ENCODE measurements at places on chromosomes 2 and 18. TPM values are rescaled to one million over a fixed set of nuclear protein-coding genes. Genes with fewer than 3 reads are reported as not detected.

DNA sequence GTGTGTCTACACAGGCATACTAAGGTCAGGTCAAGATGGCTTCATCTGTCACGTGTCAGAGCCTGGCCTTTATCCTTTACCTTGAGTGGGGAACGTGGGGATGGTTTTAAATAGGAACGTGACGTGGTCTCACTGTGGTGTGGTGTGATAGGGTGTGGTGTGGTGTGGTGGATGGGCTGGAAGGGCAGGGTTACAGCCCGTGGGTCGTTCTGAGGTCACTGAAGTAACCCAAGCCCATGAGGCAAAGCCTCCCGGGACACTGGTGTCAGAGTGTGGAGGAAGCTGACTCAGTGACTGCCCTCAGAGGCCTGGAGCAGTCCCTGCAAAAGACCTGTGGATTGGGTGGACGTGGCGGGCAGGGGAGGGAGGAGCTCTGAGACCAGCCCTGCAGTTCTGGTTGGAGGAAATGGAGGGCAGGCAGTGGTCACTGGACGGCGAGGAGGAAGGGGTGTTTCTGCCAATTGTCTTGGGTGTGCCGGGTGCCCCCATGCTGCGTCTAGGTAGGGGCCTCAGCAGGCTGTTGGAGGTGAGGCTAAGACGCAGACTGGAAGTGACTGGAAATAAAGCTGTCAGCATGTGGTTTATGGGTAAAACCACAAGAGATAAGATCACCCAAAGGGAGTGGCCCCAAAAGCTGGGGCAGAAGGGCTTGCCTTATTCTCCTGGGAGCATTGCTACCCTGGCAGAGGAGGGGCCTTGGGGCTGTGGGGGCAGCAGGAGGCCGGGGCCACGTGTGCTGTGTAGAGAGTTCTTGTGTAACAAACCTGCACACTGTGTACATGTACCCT is 84.8 kb downstream of the SH3RF3 start:
- H3K4me3 ChIP-seq = no peak overlapping the region
- no peak overlapping the region for H3K27ac ChIP-seq
- no peaks in the 10 kb centered on the region for H3K4me1 ChIP-seq
- no peaks in the 10 kb centered on the region for H3K27me3 ChIP-seq
- DNase-seq = no peak

GRCh38 chr2:80510716-80511115 is 206.2 kb upstream of the LRRTM1 start:
- H3K27ac ChIP-seq = no peak overlapping the region
- no peak overlapping the region for H3K4me3 ChIP-seq
- H3K36me3 ChIP-seq = no peaks in the 10 kb centered on the region
- no peak for DNase-seq
- no peaks in the 10 kb centered on the region for H3K27me3 ChIP-seq

GRCh38 chr2:116717832-116718231 is 1096.7 kb upstream of the DDX18 start:
- H3K4me3 ChIP-seq = no peak overlapping the region
- no peaks in the 10 kb centered on the region for H3K4me1 ChIP-seq
- no peaks in the 10 kb centered on the region for H3K27me3 ChIP-seq
- no peak for DNase-seq
- no peak overlapping the region for H3K27ac ChIP-seq
- H3K36me3 ChIP-seq = no peaks in the 10 kb centered on the region

GRCh38 chr18:3447068-3447894 is 2.7 kb upstream of the TGIF1 start:
- H3K27ac ChIP-seq = peak overlapping the region; percentile 99
- H3K27me3 ChIP-seq = no peaks in the 10 kb centered on the region
- H3K4me1 ChIP-seq = peaks cover 6% of the 10 kb centered on the region
- peak; percentile 57 for DNase-seq
- no peaks in the 10 kb centered on the region for H3K36me3 ChIP-seq
- H3K4me3 ChIP-seq = peak overlapping the region; percentile 79

- H3K27me3 ChIP-seq = no peaks in the 10 kb centered on the region
- no peak overlapping the region for H3K27ac ChIP-seq
- H3K4me3 ChIP-seq = no peak overlapping the region
- no peaks in the 10 kb centered on the region for H3K4me1 ChIP-seq
- DNase-seq = no peak
These were observed 41.9 kb downstream of the TMEM247 start for GRCh38 chr2:46521215-46521683.

DNA sequence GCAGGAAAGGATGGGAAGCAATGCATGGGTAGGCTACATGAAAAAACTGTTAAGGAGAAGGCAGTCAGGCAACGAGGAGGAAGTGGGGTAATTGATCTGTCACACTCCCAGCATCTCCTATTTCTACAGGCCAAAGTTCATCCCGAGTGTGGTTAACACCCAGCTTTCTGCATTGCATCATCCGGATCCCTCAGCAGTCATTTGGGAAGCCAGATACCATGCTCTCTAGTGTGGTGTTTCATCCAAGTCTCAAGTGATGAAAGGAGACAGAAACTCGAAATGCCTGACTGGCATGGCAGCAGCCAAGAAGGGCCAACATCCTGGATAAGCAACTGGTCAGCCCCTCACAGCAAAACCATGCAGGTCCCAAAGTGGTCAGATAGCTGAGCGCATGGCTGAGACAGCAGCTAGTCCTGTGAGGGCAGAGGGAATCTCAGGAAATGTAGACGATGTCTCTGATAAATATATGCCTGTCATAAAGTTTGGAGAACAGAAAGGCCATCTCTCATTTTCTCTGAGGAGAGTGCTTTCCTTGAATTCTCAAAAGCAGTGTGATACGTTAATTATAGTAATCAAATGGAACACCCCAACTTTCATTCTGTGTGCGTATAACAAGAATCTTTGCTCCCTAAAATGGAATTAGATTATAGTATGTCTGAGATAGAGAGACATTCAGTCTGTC is 24.8 kb upstream of the HNRNPA3 start:
- peaks cover 15% of the 10 kb centered on the region for H3K4me1 ChIP-seq
- no peak overlapping the region for H3K4me3 ChIP-seq
- peak; percentile 29 for DNase-seq
- no peaks in the 10 kb centered on the region for H3K36me3 ChIP-seq
- no peaks in the 10 kb centered on the region for H3K27me3 ChIP-seq
- H3K27ac ChIP-seq = peak overlapping the region; percentile 34

GRCh38 chr2:142989273-142990204 is 112.1 kb downstream of the KYNU start:
- DNase-seq = no peak
- H3K36me3 ChIP-seq = peaks cover 8% of the 10 kb centered on the region
- H3K27ac ChIP-seq = no peak overlapping the region
- H3K4me1 ChIP-seq = no peaks in the 10 kb centered on the region

GRCh38 chr2:25311865-25312575 is 29.7 kb downstream of the DNMT3A start:
- peaks cover 25% of the 10 kb centered on the region for H3K4me1 ChIP-seq
- no peak overlapping the region for H3K27ac ChIP-seq
- no peak overlapping the region for H3K4me3 ChIP-seq
- no peaks in the 10 kb centered on the region for H3K27me3 ChIP-seq

- H3K36me3 ChIP-seq = no peaks in the 10 kb centered on the region
- DNase-seq = no peak
- H3K27ac ChIP-seq = no peak within 1 kb of the TSS
- H3K4me3 ChIP-seq = peak within 1 kb of the TSS; percentile 64
- H3K4me1 ChIP-seq = no peaks in the 10 kb centered on the region
These were observed at the start of gene CHST10 for GRCh38 chr2:100416935-100417710. Gene CHST10, minus strand, starts transcription at chr2:100417668. Its CDS starts 10,993 bp downstream, at chr2:100406675.

DNA sequence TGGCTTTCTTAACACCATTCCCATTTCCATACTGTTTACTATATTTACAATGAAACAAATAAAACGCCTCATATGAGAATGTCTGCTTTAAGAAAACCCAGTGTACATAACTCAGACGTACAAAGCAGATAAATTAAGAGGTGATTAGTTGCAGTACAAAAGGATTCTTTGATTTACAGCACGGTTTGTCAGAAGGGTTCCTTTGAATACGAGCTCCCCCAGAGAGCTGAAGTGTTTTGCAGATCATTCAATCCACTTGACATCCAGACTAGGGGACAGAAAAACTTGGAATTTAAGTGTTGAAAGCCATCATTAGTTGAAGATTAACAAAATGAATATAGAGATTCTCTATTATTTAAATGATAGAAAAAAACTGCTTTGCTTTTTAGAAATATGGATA is 72.5 kb downstream of the RAPGEF4 start:
- no peak overlapping the region for H3K4me3 ChIP-seq
- no peaks in the 10 kb centered on the region for H3K4me1 ChIP-seq
- no peak overlapping the region for H3K27ac ChIP-seq

The SCTR gene
- total RNA-seq = 0.32 TPM

The UGT1A5 gene
- total RNA-seq = 4.7 TPM

The ARHGEF4 gene
- total RNA-seq = 0.86 TPM

The RAB6C gene
- not detected for total RNA-seq

The CRACDL gene
- total RNA-seq = 0.40 TPM

The CHRNG gene
- not detected for total RNA-seq
